ENCODE measurements at places on chromosomes 4 and X.

- DNase-seq = no peak
Measured at GRCh38 chr4:101142259-101142658, 205.1 kb downstream of the PPP3CA start.

GRCh38 chr4:6856391-6856790, 53.2 kb upstream of the TBC1D14 start:
- DNase-seq = no peak

GRCh38 chrX:47539860-47540259, 21.1 kb upstream of the ARAF start:
- DNase-seq = no peak

- DNase-seq = no peak
Measured at GRCh38 chr4:121990489-121990888, 38.6 kb upstream of the TRPC3 start.

- DNase-seq = peak; percentile 80
Measured at GRCh38 chr4:80138551-80139538, 58.5 kb upstream of the PRDM8 start.

GRCh38 chr4:128461291-128462102, 173.9 kb upstream of the PGRMC2 start:
- DNase-seq = no peak

DNA sequence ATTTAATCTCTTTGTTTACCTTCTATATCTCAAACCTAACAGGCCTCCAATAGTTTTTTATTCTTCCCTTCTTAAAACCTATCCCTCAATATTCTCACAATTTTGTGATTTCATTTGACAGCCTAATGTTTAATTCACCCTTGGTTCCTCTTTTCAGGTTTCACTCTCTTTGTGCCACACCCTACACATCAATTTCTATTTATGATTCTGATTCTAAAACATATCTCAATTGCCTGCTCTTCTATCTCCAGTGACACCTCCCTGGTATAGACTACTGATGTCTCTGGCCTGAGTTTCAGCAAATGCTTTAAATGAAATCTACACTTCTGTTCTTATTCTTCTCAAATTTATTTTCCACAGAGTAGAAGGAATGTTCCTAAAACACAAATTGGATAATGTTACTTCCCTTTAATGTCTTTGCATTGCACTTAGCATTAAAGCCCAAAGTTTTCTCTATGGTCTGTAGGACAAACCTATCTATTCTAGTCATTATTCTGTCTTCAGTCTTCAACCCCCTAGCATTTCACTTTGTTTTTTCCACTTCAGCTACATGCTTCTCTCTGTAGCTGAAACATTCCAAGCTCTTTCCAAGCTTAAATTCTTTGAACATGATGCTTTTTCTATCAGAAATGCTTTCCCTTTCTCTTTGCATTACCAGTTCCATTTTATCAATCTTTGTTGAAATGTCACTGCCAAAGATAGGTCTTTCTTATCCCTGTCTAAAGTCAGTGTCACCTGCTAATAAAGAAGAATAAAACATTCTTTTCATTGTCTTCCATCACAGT, 622.0 kb downstream of the CENPC start:
- DNase-seq = no peak

GRCh38 chrX:39820938-39821708, 276.6 kb downstream of the BCOR start:
- peak; percentile 72 for DNase-seq

DNA sequence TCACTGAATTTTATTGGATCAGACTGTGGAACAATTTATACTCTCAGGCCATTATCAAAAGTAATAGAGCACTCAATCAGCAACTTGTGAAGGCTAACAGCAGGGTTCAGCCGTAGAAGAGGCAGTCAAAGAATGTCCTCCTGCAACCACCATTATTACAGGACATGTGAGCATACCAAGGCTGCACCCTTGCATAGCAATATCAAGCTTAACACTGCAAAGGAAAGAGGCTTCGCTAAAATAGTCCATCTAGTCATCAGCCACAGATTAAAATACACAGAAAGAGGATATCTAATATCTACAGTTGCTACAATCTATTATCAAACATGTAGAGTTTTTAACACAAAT, 42.9 kb upstream of the TMPRSS11B start:
- no peak for DNase-seq

DNA sequence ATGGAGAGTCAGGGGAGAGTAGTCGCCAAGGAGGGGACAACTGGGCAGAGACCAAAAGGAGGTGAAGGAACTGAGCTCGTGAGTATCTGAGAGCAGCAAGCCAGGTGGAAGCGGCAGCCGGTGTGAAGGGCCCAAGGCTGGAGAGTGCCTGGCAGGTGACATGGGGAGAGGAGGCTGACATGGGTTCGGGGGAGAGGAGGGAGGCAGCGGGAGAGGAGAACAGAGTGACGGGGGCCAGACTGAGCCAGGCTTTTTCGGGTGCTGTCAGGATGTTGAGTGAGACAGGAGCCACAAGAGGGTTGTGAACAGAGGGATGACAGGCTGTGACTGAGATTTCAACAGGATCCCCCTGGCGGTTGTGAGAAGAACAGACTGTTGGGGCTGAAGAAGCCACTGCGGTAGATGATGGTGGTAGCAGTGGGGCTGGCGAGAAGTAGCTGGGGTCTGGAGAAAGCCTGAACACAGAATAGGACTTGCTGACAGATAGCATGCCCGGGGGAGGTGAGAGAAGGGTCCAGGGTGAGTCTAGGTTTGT, 5.7 kb downstream of the ELK1 start:
- DNase-seq = no peak

Data from activated effector memory CD4-positive, alpha-beta T cell treated with anti-CD3 and anti-CD28 coated beads, Interleukin-2, amount 50 U/mL, for 16 hours (primary cell).